ENCODE measurements at places on chromosomes 3 and 15.

GRCh38 chr3:54223063-54223462, 100.7 kb downstream of the CACNA2D3 start:
- DNase-seq: no peak

GRCh38 chr15:45429941-45430792, 51.8 kb upstream of the GATM start:
- no peak for DNase-seq

- no peak for DNase-seq
Measured at GRCh38 chr3:182983876-182984275, 3.5 kb upstream of the DCUN1D1 start.

DNA sequence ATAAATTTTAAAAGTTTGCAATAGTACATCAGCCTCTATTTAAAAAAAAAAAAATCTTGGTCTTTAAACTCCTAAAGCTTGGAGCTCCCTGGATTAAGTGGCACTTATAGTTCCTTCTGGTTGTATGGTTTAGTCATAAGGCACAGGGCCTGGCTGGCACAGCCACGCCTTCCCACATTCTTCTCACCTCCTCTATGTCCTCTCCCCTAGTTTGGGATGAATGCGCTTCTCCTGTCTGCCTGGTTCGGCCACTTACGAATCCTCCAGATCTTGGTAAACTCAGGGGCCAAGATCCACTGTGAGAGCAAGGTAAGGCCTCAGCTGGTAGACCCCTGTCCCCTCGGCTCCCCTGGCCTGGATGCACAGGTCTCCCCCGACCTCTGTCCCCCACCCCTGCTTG, 10.0 kb downstream of the ANKDD1A start:
- DNase-seq: no peak

- no peak for DNase-seq
Measured at GRCh38 chr3:154973851-154974250, 106.3 kb upstream of the MME start.

DNA sequence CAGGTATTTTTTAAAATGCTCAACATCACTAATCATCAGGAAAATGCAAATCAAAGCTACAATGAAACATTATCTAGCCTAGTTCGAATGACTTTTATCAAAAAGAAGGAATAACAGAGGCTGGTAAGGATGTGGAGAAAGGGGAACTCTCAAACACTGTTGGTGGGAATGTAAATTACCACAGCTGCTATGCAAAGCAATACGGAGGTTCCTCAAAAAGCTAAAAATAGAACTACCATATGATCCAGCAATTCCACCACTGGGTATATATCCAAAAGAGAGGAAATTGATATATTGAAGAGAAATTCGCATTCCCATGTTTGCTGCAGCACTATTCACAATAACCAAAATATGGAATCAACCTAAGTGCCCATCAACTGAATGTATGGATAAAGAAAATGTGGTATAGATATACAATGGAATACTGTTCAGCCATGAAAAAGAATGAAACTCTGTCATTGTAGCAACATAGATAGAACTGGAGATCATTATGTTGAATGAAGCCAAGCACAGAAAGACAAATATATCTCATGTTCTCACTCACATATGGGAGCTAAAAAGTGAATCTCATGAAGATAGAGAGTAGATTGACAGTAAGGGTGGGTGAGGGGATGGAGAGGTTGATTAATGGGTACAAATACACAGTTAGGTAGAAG, 19.7 kb upstream of the CLN6 start:
- DNase-seq: no peak

DNA sequence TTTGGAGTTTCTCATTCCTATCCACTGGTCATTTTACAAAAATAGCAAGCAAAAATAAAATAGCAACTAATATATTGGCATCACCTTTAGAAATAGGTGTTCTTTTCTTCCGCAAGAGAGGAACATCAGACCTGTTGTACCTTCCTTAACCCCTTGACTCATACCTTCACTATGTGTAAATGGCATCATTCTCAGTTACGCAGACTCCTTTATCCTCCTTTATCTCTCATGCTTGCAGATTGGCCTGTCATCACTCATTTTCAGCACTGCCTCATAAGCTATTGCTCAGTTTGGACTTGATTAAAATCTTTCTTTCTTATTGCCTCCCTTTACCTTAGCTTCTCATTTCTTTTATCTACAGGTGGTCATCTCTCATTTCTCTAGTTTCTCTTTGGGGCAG, 21.4 kb downstream of the ARHGEF26 start:
- no peak for DNase-seq

DNA sequence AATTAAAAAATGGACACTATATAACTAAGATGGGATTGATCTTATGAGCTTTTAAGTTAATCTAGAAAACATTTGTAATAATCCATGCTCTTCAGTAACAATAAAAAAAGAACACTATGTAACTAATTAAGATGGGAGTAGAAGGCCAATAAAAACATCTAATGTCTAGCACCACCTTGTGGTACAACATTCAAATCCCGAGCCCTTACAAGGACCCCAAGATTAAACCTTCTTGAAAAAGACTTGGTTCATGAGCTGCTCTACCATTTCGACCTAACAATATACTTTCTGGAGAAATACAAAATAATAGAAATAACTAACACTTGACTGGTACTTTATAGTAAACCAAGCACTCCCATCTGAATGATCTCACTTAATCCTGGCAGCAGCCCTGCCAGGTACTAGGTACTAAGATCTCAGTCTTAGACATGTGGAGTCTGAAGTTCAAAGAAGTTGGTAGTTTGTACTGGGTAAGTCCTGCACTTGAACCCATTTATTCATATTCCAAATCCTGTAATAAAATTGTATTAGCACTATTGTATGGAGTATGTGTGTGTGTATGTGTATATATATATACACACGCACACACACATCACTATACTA, 21.8 kb downstream of the METTL6 start:
- DNase-seq: peak; percentile 24

- no peak for DNase-seq
Measured at GRCh38 chr3:139460076-139460475, 16.2 kb downstream of the RBP2 start.

DNA sequence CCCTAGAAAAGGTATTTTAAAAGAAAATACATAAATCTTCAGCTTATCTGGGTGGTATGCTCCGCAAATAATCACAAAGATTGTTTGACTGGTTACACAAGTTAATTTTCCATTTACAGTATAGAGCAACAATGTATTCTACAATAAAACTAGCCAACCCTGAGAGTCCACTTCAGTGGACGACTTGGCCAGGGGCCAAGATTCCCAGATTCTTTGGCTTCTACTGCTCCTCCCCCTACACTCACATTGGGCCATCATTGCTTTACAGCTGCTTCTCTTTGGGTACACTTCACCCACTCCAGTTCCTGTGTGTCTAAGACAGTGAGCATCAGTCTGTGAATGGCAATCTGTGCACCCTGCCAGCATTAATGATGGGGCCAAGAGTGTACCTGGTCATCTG, 17.2 kb upstream of the PRICKLE2 start:
- no peak for DNase-seq

DNA sequence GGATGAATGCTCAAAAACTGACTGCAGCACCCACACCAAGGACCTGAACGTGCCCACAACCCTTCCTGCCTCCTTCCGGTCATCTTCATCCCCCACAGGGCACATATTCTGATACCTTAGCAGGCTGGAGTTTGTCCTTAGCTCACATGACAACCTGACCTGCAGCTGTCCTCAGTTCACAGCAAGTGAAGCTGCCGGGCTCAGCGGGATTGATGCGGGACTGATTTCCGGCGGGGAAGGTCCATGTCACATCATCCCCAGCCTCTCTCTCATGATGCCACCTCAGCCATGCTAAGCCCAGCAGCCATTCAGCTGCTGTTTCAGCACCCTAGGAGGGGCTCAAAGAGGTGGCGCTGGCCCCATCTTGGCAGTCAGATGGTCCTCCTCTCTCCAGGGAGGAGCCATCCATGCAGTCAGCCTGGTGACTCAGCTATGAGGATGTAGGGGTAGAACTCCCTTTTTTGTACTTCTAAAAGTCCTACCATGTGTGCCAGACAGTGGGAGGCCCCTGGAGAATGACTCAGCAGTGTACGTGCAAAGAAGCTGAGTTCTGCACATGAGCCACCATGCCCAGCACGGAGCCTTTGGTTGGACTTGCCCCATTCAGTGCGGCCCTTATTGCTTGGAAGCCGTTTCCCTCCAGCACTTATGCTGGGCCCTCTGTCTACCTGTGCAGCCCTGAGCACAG, 9.5 kb downstream of the CA12 start:
- DNase-seq: peak; percentile 91

DNA sequence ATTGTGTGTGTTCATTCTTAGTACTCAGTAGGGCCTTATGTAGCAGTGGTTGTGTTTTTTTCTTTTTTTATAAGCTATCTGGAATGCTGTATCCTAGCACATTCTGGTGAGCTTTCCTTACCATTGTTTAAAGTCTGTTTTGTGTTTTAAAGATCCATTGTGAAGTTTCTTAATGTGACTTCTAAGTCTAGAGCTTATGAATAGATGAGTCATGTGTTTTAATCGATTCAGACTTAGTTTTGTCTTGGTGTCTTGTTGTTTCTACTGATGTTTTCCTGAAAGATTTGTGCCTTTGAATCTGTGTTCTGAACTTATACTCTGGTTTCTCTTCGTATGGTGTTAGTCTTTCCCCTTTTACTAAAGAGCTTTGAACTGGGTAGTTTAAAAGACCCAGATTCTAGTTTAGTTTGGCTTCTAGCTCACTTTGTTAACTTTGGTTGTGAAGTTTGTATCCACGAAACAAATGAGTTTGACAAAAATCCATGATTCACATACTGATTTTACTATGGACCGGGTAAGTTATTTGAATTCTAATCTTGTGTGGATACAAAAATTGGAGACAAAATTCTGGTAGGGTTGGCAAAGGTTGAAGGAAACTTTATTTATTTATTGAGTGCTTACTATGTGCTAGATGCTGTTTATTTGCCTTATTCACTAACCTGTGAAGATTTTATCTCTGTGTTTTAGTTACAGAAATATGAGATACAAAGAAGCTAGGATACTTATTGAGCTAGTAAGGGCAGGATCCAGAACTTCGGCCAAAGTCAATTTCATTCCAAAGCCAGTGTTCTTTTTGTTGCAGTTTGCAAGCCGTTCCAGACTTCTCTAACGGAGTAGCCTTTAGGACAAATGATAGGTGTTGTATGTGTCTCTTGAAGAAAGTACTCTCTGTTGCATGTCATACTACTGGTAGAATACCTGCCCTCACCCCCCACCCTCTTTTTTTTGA, 24.8 kb downstream of the AKAP13 start:
- DNase-seq: no peak

DNA sequence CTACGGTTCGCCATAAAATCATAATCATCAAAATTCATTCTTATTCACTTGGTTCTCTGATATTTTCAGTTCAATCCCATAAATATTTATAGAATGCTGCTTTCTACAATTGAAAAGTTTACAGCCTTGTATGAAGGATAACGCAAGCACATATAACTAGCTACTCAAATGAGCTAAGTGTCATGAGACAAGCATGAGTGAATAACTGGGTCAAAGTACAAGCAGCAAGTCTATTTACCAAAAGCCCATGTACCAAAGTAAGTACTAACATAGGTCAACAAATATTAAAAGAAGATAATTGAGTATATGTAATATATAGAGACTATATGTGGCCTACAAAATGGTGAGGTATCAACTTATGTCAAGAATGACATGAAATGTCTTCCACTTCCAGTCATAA, 596.6 kb downstream of the GBE1 start:
- no peak for DNase-seq

- no peak for DNase-seq
Measured at GRCh38 chr3:25901796-25902195, 111.9 kb downstream of the OXSM start.

GRCh38 chr3:99249627-99250026, 348.1 kb upstream of the DCBLD2 start:
- DNase-seq: no peak

DNA sequence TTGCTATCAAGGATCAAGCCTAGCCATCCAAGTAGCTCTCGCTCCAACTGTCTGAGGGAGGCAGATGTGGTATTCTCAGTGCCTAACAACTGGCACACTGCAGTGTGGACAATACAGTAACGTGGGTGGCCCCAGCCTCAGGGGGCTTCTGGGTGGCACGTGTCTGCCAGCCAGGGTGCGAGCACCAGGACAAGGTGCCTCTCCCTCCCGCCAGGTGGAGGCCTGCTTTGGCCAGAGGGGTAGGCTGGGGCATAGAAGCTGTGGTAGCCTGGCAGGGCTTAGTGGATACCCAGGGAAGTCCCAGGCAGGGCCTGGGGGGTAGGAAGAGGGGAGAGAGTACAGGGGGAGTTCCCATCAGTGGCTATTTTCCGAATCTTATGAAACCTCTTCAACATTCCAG, 234.0 kb downstream of the PLCL2 start:
- DNase-seq: no peak

DNA sequence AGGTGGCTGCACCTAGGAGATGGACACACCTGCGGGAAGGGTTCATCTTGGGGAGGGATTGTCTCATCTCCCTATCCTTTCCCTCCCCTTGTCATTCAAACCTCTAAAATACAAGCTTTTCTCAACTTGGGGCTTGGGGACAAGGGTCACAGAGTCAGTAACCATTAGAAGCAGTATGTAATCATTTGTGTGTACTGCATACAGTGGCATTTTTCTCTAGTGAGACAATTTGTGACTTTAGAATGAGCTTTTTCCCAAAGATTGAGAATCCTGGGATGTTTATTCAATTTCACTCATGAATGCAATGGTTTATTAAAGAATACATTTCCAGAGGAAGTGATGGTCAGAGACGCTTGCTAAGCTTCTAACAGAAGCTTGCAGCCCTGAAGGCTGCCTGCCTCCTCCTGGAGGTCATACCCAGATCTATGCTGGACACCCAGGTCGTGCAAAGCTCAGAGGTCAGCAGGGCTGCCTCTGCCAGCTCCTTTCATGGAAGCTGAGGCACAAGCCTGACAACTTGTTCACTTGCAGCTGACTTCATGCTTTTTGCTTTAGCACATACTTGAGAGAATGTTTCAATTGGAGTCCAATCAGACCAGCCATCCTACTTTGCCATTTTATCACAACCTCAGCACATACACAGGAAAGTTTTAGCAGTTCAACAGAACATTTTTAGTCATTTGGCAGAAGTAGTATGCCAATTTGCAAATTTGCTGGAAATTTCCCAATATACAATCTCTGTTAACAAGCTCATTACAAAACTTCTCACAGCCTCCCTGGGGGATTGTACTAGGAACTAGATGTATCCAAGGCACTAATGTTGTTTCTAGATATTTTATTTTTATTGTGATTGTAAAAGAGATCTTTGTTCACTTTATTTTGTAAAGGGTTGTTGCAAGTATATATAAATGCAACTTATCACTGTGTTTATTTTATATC, 25.6 kb upstream of the ALDH1L1 start:
- DNase-seq: no peak

DNA sequence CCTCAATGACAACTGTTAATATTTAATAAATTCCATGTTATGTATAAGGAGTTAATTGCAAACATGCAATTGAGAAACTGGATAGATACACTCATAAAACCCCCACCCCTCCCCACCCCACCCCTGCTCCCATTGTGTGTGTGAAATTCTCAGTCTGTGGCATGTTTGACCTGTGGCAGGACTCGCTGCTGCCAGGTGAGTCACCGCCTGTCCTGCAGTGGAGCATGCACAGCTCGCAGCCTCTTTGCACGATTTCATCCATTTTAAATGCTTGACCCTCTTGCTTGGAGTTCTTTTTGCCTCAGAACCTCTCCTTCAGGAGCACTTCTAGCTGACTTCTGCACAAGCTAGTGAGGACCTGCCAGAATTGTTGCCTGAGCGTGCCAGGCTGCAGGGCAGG, 5.3 kb upstream of the APEH start:
- DNase-seq: no peak

- DNase-seq: no peak
Measured at GRCh38 chr3:167783781-167784180, 48.3 kb downstream of the SERPINI1 start.
